ENCODE measurements at places on chromosomes 6 and 20.

DNA sequence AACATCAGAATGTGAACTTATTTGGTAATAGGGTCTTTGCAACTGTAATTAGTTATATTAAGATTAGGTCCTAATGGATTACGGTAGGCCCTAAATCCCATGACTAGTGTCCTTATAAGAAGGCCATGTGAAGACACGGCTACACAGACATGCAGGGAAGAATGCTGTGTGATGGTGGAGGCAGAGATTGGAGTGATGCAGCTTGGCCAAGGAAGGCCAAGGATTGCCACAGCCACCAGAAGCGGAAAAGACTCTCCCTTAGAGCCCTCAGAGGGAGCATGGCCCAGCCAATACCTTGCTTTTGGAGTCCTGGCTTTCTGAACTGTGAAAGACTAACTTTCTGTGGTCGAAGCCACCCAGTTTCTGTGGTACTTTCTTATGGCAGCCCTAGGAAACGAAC is 9.7 kb upstream of the SMIM13 start:
- DNase-seq = no peak

GRCh38 chr20:15396026-15396425 is 1058.6 kb upstream of the FLRT3 start:
- DNase-seq = no peak

DNA sequence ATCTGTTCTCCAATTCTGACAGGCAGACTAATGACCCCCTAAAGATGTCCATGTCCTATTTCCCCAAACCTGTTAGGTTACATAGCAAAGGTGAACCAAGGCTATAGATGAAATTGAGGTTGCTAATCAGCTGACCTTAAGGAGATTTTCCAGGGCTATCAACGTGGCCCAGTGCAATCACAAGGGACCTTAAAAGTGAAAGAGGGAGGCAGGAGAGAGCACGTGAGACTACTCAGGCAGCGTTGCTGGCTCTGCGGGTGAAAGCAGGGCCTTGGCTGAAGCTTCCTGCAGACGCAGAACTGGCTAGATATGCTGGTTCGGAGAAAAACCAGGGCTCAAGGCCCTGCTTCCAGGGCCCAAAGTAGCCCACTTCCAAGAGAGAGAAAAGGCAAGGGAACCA is 78.7 kb downstream of the NCOA7 start:
- no peak for DNase-seq

- no peak for DNase-seq
These were observed 8.3 kb downstream of the KIF3B start for GRCh38 chr20:32285621-32286371.

GRCh38 chr6:11753798-11754197 is 24.8 kb downstream of the ADTRP start:
- DNase-seq = no peak

DNA sequence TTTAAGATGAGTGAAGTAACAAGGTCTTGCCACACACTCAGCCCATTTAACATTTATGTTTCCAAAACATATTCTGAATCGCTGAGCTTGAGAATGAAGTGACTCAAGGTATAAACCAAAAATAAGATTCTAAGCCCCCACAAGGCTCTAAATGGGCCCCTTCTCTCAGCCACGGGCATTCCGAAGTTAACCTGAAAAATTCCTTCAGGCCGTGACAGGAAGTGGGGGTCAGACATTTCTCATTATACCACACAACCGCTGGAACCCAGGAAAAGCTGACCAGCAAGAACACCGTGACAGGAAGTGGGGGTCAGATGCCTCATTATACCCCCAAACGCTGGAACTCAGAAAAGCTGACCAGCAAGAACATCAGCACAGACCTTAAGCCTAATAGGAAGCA is 247.9 kb downstream of the ERMARD start:
- DNase-seq = no peak

- DNase-seq = no peak
These were observed 3.3 kb downstream of the EFHC1 start for GRCh38 chr6:52423448-52423847.

GRCh38 chr6:165025040-165025439 is 284.4 kb downstream of the C6orf118 start:
- no peak for DNase-seq

DNA sequence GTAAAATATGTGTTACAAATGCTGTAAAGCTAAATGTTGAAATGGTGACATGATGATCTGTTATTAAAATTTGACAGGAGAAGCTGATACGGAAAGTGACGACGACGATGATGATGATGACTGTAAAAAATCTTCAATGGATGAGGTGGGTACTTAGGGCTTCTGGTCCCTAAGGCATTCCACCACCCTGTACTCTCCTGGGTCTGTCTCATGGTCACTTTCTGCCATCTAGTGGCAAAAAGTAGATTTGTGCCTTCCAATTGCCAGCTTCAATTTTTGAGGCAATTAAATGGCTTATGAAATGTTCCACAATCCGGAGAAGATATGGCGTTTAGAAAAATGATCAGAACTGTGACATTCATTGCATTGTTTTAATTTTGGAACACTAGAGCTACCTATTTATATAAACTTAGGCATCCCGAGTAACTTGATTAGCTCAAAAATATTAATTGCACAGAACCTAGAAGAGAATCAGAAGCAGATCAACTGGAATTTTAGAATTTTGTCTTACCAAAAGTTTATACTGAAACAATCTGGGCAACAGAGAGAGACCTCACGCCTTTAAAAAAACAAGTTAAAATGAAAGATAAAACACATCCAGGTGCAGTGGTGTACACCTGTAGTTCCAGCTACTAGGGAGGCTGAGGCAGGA is 346.5 kb upstream of the PLCB4 start:
- peak; percentile 28 for DNase-seq

DNA sequence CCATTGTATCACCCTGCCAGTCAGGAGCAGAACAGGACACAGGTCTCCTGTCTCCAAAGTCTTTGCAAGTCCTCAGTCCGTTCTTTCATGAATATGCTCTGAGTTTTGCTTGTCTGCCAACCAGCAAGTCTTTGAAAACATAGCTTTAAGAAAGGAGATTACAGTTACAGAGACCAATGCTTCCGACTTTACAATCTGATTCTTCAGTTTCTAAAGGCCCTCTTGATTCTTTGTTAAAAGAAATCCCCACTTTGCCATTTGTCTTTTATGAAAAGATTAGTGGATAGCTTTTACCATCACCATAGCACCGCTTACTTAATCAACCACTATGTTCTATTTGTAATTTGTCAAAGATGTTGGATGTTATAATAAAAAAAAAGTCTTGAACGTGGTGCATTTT is 562.8 kb upstream of the BTBD3 start:
- DNase-seq = no peak

GRCh38 chr6:167558246-167559177 is 233.6 kb downstream of the TTLL2 start:
- no peak for DNase-seq

- peak; percentile 48 for DNase-seq
These were observed 36.9 kb upstream of the FANCE start for GRCh38 chr6:35415065-35415891.

All from HL-60 (cell line).